ENCODE measurements at places on chromosomes 6 and 20.

DNA sequence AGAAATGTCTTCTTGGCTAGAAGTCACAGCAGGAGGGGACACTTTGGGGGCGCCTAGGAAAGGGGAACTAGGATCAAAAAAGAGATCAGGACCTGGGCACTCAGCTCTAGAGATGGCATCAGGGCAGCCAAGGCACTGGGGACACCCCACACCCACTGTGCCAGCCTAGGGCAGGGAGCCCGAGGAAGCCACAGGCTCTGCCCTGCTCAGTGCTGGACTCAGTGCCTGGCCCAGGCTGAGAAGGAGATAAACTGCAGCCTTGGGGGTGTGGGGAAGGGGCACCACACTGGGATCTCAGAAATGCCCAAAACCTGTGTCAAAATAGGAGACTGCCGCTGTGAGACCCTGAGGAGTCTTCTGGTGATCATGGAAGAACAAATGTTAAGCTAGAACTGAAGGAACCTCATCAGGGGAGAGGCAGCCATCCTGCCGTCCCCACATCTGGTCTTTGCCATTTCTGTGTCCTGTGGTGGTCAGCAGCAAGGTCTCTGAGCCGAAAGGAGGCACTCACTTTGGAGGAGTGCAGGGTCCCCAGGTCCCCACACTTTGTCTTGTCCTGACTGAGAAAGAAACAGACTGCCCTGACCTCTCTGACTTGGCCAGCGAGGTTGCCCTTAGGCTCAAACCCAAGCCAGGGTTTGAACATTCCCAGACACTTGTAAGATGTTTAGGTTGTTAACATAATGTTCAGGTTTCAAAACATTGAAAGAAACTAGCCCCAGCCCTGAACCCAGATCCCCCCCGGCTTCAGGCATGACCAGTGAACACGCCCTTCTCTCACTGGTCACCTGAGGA is 2.3 kb downstream of the ARFRP1 start:
- DNase-seq: no peak

DNA sequence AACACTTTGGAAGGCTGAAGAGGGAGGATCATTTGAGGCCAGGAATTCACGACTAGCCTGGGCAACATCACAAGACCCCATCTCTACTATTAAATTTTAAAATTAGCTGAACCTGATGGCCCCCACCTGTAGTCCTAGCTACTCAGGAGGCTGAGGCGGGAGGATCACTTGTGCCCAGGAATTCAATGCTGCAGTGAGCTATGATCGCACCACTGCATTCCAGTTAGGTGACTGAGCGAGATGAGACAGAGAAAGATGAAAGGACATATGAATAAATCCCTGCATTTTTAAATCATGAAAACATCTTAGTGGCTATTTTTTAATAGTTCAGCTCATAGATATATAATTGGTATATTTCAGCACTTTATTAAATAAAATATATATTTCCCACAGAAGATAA is 93.8 kb downstream of the GPR63 start:
- DNase-seq: no peak

- DNase-seq: no peak
These were observed 1.9 kb upstream of the ETV7 start for GRCh38 chr6:36389353-36389752.

DNA sequence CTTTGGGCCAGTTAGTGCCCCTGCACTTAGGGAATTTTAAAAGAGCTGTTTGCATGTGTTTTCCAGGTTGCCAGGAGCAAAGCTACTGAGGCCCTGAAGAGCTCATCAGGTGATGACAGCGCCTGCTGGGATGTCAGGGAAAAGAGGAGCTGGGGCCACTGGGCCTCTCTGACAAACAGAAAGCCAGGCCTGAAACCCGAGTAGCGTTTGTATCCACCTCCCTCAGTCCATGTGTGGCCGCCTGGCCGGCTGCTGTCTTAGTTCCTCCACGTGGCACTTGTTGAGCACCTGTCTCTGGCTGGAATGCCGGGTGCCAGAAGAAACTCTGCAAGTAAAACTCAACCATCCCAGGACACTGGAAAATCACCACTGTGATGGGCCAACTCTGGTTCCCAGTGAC is 601.2 kb downstream of the CDH26 start:
- DNase-seq: no peak

Data from astrocyte (in vitro differentiated cells and primary cell).